ENCODE measurements at places on chromosomes 7 and 10. TPM values are rescaled to one million over a fixed set of nuclear protein-coding genes. Genes with fewer than 3 reads are reported as not detected.

Gene TMEM130
- 0.26 TPM for total RNA-seq

Gene USP6NL
- total RNA-seq: 8.7 TPM

Gene LOXL4
- 52.6 TPM for total RNA-seq

Gene SH3PXD2A
- 26.2 TPM for total RNA-seq

Gene ANKRD30A
- not detected for total RNA-seq

Gene KIAA1549
- 0.77 TPM for total RNA-seq

Gene SPDYE8
- not detected for total RNA-seq

All from fibroblast of lung (primary cell).